ENCODE measurements at places on chromosomes 16 and 17.

- DNase-seq: no peak
These were observed 190.8 kb downstream of the SLC39A11 start for GRCh38 chr17:72901657-72902056.

DNA sequence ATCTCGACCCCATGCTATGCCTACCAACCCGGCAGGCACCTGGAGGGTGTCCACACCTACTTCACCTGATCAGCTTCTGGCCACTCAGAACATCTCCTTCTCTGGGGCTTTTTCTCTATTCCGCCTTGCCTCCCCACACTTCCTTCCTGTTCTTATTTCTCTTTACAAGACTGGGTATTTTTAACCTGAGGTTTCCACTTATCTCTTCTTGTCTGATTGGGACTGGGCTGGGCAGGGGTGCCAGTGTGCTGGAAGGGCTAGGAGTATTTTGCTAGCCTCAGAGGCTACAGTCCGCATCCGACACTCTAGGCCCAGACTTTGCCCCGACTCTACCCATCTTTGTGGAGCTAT lies 26.2 kb upstream of the ZNF652 start:
- no peak for DNase-seq

DNA sequence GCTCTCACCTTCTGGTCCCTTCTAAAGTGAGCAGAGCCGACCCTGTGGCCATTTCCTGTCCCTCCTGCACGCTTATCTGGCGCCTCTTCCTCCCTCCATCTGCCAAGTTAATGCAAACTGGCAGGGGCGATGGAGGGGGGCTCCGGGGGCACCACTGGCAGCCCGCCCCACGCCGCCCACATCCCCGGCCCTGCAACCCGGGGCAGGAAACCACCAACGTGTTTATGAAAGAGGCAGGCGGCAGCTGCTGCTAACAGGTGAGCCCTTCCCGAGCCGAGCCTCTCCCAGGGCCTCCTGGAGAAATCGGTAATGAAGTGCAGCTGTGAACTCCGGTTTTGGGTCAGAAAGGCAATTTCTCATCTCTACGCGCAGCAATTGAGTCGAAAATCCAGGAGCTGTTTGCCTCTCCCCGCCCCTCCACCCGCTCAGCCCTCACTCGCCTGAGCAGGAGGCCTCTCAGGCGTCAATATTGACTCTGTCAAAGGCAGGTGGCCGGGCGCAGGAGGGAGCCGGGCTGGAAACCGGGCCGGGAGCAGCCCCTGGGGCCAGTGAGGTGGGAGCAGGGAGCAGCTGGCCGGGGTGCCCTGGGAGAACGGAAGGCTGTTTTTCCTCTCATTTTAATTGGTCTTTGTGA lies 164.4 kb upstream of the GSE1 start:
- DNase-seq: no peak

GRCh38 chr17:78745407-78746088 lies 36.5 kb downstream of the CYTH1 start:
- DNase-seq: no peak

GRCh38 chr16:53323924-53324323 lies 110.3 kb upstream of the RBL2 start:
- no peak for DNase-seq
